Bronchial epithelial cell (primary cell): ENCODE measurements at places on chromosomes 7 and 10.
A peak's percentile ranks its signal among the peaks of the same experiment; 100 is the strongest.

GRCh38 chr10:4307910-4308309, 518.1 kb upstream of the AKR1E2 start:
- no peak for DNase-seq

- no peak for DNase-seq
These were observed 348.2 kb downstream of the PTPRN2 start for GRCh38 chr7:158239290-158239981.

GRCh38 chr10:124653811-124654651, 90.1 kb downstream of the FAM53B start:
- peak; percentile 80 for DNase-seq

GRCh38 chr10:78643513-78643912, 425.3 kb upstream of the ZMIZ1 start:
- DNase-seq: no peak

GRCh38 chr10:88735661-88736060, 24.2 kb upstream of the LIPN start:
- DNase-seq: peak; percentile 82

- DNase-seq: no peak
These were observed 10.2 kb downstream of the GHRHR start for GRCh38 chr7:30973791-30974604.

GRCh38 chr7:128030263-128030653, 979 bp downstream of the LRRC4 start:
- DNase-seq: no peak

- DNase-seq: no peak
These were observed 560.5 kb downstream of the ACTR3B start for GRCh38 chr7:153320005-153320404.

DNA sequence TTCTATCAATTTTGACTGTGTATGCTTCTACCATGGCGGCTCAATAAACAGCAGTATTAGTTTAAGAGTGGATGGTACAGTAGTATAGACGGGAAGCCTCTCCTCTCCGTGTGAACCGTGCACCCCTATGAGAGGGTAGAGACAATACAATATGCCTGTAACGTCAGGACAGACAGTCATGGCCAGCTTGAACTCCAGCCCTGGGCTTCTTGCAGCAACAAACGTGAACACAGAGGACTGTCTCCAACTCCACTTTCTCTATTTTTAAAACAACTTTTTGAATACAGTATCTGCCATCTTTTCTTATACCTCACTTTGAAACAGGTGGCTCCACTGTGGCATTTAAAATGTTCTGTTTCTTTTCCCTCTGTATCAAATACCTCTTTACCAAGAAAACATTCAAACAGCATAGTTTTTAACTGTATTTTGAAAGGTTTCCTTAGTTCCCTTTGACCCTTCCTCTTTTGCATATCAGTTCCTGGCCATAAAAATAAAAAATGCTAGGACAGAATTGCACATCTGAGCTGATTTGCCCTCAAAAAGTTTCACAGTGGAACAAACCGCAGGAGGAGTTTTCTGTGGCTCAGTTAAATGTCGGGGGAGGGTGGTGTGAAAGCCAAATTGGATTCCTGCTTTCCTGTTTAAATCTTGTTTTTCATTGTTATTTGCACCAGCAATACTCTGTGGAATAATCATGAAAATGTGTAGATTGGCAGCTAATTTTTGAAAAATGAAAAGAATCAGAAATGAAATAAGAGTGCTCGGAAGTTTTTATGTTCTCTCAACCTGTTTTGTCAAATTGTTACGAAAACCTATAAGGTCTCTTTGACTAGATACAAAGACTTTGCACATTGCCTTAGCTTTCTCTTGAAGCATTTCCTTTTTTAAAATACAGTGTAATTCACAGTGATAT, 8.0 kb downstream of the IKZF1 start:
- DNase-seq: no peak

GRCh38 chr7:21675255-21675654, 132.4 kb downstream of the DNAH11 start:
- DNase-seq: no peak

DNA sequence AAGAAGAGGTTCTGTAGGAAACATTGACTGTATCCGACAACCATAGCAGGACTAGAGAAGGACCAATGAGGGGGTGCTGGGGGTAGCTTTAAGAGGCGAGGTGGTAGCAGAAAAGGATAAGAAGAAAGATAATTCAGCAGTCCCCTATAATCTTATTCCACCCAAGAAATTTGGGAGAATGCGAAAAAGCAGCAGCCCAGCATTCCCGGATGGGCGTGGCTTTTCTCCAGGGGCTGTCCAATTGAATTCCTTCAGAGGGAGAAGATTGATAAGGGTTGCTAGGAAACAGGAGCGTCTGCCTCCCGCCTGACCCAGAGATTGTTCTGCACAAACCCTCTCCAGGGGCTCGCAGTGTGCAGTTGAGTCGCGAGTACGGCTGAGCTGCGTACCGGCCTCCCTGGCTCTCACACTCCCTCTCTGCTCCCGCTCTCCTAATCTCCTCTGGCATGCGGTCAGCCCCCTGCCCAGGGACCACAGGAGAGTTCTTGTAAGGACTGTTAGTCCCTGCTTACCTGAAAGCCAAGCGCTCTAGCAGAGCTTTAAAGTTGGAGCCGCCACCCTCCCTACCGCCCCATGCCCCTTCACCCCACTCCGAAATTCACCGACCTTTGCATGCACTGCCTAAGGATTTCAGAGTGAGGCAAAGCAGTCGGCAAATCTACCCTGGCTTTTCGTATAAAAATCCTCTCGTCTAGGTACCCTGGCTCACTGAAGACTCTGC, at the start of gene GRM3:
Gene GRM3, plus strand, starts transcription at position 349 of the 721 bp plus-strand sequence. CDS start 121,237 bp downstream, outside the sequence.
- no peak for DNase-seq

DNA sequence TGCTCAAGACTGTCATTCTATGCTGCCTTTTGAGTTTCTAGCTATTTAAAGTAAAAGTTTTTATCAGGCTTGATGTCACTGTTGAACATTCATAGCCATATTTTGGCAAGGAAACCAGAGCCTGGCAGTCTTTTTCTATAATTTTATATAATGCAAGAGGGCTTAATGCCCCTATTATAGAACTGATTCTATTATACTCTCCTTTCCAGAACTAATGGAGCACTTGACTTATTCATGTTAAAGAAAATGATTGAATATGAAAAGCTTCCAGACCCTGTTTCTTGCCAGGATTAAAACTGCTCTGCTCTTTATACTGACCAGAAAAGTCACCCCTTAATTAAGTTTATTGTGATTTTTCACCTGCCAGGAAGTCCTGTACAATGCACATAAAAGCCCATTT, 337.6 kb upstream of the CHRM2 start:
- no peak for DNase-seq

GRCh38 chr7:45609180-45609579, 35.0 kb downstream of the ADCY1 start:
- no peak for DNase-seq

DNA sequence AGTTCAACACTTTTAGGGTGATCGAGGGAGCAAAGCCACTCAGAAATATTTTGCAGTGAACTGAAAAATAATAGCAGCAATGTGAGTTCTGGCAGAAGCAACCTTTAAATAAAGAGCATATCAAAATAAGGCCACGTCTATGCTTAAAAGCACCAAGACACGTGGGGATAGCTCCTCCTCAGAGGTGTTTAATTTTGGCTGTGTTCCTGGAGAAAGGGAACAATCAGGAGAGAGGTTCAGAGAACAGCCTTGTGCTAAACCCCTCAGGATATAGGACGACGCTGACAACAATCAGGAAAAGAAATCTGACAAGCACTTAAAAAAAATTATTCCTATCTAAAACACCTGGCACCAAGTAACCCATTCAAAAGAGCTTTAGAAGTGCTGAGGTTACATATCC, 471.9 kb upstream of the CELF2 start:
- DNase-seq: no peak

GRCh38 chr10:68043030-68043429, 32.1 kb downstream of the HERC4 start:
- peak; percentile 31 for DNase-seq
